NCI-H187 treated with DMSO at 0.1 percent for 48 hours (cell line): ENCODE measurements at places on chromosomes 6 and 20.

DNA sequence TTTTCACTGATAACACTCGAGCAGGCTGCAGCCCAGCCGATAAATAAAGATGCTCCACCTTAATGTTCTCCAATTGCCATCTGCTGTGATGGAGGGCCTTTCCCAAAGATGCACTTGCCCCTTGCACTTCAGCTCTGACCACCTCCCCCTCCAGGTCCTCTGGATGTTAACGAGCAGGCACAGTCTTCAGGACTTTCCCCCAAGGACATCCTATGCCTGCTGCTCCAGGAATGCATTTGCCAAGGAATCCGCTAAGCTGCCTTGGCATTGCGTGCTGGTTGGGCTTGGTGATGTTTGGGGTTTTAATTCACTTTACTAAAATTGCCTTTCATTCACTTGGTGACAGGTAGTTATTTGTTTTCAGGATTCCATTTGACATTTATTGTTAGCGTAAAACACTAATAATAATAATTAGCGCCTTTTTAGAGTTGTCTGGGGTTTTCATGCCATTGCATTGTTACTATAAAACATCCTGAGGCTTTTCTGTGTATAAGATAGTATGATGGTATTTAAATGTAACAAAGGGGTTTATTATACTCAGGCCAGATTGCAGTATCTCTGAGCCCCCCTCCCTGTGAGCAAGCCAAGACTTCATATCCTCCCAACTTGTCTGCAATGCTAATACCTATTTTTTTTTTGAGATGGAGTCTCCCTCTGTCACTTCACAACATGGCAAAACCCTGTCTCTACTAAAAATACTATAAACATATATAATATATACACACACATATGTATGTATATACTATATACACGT lies 66.7 kb upstream of the TSHZ2 start:
- DNase-seq, result no peak

GRCh38 chr6:26331218-26332073 lies 33.6 kb upstream of the BTN3A2 start:
- no peak for DNase-seq

DNA sequence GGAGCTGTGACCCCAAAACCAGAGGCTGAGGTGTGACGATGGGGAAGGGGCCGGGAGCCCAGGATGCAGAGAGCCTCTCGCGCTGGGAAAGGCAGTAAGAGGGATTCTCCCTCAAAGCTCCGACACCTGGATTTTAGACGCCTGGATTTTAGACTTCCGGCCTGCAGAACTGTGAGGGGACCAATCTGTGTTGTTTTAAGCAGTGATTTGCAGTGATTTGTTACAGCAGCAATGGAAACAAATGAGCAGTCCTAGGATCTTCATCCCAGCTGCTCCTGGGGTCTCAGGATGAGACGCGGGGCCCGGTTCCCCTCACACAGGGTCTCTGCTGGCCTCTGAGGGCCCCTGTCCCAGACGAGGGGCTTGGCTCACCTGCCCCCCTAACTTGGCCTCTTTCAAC lies 365.5 kb downstream of the THBS2 start:
- DNase-seq, result no peak

DNA sequence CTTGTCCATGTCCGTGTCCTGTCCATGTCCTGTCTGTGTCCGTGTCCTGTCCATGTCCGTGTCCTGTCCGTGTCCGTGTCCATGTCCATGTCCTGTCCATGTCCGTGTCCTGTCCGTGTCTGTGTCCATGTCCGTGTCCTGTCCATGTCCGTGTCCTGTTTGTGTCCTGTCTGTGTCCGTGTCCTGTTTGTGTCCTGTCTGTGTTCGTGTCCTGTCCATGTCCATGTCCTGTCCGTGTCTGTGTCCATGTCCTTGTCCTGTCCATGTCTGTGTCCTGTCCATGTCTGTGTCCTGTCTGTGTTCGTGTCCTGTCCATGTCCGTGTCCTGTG lies 55.0 kb upstream of the BHLHE23 start:
- DNase-seq, result no peak

- DNase-seq, result peak; percentile 26
Observed at GRCh38 chr6:39266375-39266774, 37.1 kb upstream of the KCNK5 start.

DNA sequence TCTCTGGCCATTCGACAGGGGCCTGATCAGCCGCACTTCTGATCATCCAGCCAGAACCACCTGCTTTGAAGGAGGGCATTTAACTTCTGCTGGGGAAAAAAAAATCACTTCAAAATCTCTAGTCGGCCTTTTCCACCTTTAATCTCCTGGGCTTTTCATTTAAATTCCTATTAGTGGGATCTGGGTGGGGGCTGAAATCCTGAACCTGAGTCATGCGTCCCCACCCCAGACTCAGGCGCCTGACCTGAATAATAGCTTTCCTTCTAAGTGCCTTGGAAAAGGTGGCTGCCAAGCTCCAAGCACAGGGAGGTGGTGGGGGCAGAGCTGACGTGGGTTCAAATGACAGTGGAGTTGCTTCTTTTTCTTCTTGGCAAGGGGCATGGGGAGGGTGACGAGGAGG lies 246.0 kb upstream of the EXOC2 start:
- no peak for DNase-seq

DNA sequence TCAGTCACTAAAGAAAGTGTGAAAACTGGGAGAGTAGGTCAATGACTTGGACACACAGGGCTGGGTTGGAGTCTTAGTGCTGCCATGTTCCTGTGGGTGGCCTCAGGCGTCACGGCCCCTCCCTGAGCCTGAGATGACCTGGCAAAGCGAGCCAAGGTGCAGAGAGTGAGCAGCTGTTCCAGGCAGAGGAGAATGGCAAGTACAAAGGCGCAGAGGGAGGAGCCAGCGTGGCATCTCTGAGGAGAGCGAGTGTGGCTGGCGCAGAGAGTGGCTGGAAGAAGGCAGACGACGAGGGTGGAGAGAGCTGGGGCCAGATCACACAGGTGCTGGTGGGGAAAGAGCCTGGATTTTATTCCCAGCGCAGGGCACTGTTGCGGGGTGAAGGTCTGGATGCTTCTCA lies 20.6 kb upstream of the CHMP4B start:
- DNase-seq, result no peak

DNA sequence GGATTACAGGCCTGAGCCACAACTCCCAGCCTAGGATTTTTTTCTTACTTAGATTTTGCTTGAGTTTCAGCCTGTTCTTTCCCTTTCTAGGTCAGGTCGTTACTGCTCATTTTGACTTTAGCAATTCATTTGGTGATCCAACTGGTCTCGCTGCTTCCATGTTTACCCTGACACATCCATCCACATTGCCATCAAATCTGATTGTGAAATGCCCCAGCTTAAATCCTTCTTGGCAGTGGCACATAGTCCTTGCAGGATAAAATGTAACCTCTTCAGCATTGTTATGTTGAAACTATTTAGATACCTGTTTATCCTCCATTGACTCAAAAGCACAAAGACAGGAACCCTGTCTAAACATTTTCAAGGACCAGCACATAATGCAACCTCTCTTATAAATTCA lies 77.2 kb downstream of the DNAH8 start:
- no peak for DNase-seq

DNA sequence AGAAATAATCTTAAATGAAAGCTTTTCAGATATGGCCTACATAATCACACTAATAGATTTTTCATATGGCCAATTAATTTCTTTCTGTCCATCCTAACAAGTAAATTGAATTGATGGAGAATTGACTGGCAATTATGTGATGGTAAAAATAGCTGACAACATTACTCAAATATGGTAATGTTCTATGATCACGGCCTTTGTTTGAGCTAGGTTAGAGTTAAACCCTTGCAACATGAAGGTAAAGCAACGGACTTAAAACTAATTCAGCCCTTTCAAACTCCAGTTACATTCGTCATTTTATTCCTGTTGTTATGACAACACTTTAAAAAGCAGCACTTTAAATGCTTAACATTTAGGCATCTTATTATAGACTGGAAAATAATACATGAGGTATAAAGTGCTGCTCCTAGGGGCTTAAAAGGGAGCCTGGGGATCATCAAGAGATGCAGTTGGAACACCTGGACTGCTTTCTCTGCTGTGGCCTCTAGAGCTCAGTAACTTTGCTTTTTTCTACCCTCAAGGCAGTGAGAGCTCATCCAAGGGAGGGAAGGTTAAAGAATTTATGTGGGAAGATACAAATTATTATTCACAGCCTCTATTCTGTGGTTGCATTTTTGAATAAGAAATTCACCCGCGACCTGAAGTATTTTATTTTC lies 46.9 kb downstream of the RIPOR2 start:
- DNase-seq, result no peak

DNA sequence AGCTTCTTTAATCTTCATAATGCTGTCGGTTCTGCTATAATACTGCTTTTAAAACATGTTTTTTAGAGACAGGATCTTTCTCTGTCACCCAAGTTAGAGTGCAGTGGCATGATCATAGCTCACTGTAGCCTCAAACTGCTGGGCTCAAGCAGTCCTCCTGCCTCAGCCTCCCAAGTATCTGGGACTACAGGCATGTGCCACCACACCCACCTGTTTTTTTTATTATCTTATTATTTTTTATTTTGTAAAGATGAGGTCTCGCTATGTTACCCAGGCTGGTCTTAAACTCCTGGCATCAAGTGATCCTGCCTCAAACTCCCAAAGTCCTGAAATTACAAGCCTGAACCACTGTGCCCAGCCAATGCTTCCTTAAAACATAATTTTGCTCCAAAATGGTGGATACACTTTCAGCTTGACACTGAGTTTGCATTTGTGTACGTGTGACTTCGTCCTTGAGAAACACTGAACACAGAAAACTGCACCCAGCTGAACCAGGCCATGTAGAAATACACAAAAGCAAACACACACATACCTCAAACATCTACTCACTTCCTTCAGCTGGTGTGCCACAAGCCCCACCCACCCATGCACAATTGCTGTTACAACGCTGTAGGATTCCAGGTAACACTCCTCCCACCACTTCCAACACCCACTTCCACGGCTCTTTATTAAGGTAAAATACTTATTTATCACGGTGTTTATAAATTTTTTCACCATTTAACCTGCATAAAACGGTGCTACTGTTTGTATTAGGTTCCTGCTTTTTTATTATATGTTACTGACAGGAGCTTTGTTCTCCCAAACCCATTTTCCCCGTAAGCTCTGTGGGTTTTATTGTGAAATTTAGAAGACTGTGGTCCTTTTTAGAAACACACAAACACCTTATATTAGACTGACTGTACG lies 109.1 kb downstream of the TSHZ2 start:
- DNase-seq, result no peak

DNA sequence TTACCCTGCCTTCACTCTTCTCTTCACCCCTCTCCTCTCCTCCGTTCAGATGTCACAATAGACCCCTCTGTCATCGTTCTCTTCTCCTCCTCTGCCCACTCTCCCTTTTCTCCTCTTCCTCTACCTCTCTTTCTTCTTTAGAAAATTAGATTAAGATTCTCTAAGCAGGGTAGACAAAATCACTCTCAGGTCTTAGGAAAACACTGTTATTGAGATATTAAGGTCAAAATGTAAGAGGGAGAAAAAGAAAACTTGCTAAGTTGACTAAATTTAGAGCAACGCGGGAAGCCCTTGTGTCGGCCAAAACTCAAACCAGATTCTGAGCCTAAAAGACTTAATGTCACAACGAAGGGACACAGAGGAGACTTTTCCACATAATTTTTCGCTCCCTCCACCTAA lies 22.1 kb upstream of the ZNF184 start:
- no peak for DNase-seq

DNA sequence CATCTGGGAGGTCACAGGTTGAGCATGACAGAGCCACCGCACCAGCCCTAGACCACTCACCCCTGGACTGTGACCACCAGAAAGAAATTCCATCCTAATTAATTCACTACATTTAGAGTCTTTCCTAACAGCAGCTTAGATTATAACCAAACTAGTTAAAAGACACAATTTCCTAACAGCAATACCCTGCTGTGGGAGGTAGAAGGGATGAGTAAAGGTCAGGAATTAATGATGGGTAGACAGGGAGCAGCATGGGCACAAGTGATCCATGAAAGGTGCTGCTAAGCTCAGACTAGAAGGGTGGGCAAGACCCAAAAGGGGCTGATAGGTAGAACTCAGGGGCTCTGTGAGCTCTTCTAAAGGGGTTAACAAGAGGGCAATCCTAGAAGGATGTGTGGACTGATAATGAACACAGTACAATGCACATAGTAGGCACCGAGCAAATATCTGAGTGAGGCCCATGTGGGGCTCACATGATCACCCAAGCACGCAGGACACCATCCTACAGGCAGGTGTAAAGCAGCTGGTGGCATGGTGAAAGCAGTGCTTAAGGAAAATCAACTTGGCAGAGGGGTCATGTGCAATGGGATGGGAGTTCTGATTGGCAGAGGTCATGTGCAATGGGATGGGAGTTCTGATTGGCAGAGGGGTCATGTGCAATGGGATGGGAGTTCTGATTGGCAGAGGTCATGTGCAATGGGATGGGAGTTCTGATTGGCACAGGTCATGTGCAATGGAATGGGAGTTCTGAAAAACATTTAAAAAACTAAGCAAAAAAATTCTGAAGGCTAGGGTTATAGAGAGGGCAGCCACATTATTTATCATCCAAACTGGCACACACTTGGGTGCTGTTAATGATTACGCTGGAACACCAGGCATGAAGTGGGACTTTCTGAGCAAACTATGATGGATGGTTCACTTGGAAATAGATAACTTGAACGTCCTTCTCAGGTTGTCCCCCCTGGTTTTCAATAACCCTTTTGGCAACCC lies 188.2 kb upstream of the FOXQ1 start:
- DNase-seq, result no peak

GRCh38 chr6:45148711-45149341 lies 179.3 kb upstream of the RUNX2 start:
- no peak for DNase-seq

DNA sequence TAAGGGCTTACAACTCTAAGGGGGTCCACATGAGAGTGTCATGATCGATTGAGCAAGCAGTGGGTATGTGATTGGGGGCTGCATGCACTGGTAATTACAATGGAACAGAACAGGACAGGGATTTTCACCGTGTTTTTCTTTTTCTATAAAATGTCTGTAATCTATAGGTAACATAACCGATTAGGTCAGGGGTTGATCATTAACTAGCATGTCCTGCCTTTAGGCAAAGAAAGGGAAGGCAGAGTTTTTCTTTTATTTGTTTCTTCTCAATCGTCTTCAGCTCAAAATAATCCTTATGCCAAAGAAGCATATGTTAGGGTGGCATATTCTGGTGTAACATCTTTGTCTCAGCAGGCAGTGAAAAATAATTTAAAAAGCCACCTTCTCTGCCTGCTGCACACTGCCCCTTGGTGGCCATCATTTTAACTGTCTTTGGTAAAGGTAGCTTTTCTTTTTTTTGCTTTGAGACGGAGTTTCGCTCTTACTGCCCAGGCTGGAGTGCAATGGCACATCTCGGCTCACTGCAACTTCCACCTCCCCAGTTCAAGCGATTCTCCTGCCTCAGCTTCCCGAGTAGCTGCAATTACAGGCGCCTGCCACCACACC lies 9.7 kb upstream of the CEP43 start:
- no peak for DNase-seq

DNA sequence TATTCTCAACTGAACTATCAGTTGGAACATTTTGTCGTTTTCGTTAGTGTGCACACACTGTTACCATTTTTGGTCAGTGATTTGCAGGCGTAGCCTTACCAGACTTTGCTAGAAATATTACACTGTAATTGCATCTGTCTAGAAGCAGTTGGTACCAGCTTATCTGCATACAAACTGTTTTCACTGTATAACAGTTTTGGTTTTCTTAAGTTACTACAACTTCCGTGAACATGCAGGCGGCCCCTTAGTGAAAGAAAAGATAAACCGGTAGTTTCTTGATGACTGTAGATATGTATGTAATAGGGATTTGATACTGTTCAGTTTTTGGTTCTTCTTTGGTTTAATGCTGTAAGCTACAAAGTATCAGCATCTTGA lies 1.3 kb downstream of the DSTN start:
- DNase-seq, result no peak

- no peak for DNase-seq
Observed at GRCh38 chr6:13113981-13114593, 214.2 kb downstream of the TBC1D7 start.

- DNase-seq, result no peak
Observed at GRCh38 chr20:9912858-9913434, 74.1 kb upstream of the PAK5 start.
